ENCODE measurements at places on chromosomes 13 and 19.

- DNase-seq = no peak
These were observed 4.5 kb upstream of the ADAMTS10 start for GRCh38 chr19:8615024-8615423.

GRCh38 chr19:45632468-45633196 is 6.6 kb downstream of the EML2 start:
- DNase-seq = no peak

DNA sequence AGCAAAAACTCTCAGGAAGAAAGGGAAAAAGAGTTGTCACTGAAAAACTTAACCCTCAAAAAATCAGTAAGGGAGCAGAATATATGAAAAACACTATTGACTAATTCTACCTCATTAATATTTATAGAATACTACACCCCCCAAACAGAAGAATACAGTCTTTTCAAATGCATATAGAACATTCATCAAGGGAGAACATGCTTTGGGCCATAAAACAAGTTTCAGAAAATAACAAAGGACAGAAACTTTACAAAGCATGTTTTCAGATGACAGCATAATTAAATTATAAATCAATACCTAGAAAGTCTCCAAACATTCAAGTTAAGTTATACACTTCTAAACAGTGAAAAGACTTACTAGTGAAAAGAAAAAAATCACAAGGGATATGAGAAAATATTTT is 30.5 kb downstream of the SOHLH2 start:
- no peak for DNase-seq

DNA sequence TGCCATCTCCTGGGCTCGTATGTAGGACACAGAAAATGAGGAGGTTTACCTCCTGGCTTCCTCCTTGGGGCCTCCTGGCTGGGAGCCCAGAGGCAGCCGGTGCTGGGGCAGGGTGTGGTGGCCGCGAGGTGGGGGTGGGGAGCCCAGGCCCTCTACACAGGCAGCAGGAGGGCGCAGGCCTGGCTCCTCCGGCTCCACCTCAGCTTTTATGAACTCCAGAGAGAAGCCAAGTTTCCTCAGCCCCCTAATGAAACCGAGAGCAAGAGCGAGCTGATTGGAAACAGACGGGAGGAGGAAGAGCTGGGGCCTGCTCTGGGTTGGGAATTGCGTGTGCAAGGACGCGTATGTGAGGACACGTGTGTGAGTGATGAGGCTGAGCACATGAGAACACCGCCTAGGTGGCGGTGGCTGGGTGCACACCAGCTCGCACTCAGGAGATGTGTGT is 23.1 kb downstream of the LYL1 start:
- peak; percentile 83 for DNase-seq

DNA sequence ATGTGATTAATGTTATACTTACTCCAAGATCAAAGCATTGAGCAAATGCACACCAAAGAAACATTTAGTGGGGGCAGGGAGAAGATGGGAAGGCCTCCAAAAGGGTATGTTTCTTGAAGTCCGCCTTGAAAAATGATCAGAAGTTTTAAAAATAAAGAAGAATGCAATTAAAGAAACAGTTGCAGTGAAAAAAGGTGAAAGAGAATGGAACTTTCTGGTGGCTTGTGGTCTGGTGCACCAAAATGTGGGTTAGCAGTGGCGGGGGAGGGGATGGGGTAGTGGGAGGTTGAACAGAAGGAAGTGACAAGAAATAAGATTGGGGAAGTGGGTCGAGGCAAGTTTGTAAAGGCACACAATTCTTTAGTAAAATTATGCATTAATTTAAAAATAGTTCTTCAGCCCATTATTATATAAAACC is 2.5 kb downstream of the LCP1 start:
- DNase-seq = no peak

DNA sequence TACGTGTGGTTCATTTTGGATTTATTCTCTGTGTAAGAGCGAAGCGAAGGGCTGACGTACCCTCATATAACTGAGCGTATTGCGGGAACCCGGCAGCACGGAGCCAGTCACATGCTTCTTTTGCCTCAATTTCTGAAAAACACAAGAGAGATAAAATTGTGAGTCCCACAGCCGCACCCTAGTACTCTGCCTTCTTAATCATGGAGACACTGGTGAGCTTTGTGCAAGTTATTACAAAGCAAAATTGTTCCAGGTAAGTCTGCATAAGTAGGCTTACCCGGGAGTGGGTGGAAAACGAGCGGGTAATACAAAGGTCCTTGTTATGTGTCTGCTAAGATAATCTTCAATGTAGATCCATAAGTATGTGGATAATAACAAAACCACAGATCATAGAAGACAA is 118.1 kb downstream of the STARD13 start:
- no peak for DNase-seq

GRCh38 chr19:2329149-2329478 is 630 bp downstream of the SPPL2B start:
- no peak for DNase-seq

DNA sequence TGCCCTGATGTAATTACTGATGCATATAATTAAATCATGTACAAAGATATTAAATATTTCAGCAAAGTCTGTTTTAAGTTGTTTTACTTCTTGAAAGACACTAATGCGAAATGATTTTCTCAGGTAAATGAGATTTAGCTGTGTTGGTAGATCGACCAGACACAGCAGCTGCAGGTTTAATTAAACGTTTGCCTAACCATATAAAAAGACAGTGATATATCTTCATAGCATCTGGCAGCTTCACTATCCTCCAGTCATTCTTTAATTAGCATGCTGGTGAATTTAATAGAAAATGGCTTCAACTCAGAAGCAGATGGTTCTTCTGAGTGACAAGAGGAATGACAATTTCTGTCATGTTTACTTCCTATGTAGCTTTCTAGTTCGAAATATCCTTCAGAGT is 69.3 kb downstream of the NHLRC3 start:
- DNase-seq = peak; percentile 54

- peak; percentile 54 for DNase-seq
These were observed at the start of gene PCDH17 for GRCh38 chr13:57631596-57632275. PCDH17 (plus strand) TSS chr13:57631744; CDS start chr13:57632547, 803 bp downstream.

- DNase-seq = no peak
These were observed 27.7 kb downstream of the STK24 start for GRCh38 chr13:98549006-98549727.

GRCh38 chr13:95954266-95954665 is 98.9 kb downstream of the UGGT2 start:
- no peak for DNase-seq

DNA sequence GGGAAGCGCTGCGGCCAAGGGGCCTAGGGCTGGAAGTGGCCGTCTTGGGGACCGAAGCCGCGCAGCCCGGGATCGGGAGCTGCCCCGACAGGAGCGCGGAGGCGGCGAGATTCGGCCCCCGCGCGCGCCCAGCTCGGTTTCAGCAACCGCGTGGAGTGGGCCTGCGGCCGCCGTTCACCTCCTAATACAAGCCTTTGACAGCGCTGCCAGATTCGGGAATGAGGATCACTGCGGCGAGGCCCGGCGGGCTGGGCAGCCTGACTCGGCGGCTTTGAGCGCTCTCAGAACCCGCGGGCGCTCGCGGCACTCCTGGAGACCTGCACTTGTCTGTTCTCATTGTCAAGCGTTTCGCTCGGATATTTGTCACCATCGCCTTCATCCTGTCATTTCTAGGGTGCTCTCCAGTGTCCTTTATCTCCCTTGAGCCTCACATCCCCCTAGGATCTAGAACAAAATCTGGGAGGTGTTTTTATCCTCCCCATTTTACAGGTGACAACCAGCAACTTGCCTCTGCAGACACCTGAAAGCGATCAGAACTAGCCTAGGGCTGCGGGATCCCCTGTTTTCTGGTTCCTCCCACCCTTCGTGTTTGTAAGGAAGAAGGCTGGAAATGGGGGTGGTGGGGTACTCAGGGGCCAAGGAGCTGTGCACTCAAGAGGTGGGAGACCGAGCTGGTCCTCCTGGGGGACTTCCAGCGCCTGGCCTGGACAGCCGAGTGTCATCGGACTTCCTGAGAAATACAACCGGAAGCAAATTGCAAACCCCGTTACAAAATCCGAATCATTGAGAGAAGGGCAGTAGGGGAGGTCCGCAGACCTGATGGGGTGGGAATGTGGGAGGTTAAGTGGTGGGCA is 1.5 kb upstream of the CDX2 start:
- no peak for DNase-seq

GRCh38 chr13:51221674-51222036 is 543 bp upstream of the FAM124A start:
- no peak for DNase-seq

DNA sequence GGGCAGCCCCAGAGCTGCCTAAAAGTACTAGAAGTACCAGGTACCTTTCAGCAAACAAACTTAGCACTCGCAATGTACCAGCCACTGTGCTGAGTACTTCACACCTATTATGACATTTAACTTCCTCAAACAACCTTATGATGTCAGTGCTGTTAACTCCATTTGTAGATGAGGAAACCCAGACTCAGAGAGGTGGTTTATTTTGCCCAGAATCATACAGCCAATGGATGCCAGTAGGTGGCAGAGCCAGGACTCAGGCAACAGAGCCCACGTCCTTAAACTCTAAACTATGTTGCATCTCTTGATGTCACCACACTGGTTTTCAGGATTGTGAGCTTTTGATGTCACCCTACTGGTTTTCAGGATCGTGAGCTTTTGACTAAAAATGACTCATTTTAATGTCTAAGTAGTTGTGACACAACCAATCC is 78.9 kb downstream of the FLT1 start:
- DNase-seq = no peak

DNA sequence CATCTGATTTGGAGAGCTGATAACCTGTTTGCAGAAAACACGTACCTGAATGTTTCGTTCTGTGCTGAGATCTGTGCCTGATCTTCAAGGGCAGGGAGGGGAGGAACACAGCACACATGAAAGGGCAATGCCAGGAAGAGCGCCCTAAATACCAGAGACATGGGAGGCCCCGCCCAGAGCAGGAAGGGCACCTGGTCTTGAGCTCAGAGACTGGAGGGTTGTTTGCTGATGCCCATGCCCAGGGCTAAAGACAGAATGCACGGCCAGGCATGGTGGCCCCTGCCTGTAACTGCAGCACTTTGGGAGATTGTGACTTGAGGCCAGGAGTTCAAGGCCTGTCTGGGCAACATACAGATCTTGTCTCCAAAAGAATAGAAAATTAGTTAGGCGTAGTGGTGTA is 183.2 kb downstream of the TUBA3C start:
- DNase-seq = no peak

DNA sequence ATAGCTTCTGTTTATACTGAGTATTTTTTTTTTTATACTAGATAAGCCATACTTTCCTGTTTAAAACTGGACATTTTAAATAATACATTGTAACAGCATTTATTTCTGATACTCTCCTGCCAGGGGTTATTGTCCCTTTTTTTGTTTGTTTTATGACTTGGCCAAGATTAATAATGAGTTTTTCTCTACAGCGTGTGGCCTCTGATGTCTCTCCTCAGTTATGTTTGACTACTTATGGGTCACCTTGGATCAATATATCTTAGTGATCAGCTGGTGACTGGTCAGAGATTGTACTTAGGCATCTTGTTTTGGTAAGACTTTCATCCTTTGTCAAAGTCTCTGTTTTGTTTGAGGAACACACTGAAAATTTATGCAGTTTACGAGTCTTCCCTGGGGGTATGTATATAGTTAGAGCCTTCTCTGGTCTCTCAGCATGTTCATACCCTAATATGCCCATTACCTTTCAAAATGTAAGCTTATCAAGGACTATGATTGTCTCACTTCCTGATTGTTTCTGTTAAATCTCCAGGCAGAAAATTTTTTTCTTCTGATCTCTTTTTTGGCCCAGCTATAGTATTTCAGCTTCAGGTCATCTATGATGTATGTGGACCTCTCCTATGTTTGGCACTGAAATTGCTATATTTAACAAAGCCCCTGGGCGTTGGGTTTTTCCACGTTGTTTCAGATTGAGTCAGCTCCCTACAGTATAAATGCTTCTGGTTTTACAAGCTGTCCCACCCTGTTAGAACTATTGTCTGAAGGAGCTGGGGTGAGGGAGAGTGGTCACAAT is 87.9 kb downstream of the URI1 start:
- DNase-seq = no peak

- DNase-seq = no peak
These were observed 85.3 kb upstream of the FRY start for GRCh38 chr13:31946091-31946770.

DNA sequence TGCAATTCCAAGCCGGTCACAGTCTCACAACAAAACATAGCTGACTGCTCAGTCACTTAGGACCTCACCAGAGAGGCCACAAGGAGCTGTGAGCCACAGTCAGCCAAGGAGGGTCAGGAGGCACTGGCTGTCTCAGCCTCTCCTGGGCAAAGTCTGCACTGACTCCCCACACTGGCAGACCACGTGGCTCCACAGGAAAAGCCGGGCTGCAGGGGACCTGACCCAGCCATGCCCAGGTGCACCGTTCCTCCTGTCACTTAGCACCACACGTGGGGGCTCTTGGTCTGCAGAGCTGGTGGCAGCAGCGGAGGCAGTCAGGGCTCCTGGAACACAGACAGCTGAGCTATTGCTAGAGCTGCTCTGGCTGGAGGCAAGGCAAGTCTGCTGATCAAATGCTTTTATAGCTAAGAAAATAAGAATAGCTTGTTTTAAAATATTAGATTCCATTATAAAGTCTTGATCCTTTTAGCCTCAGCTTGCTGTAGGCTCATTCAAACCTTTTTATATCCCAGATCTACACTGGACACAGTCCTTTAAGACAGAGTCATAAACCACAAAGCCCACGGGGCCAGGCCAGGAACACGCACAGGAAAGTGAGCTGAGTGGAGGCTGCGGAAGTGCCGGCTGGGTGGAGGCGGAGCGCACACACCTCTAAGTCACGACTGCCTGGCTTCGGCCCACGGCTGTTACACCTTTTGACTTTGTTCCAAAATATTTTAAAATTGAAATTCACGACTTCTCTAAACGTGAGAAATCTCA is 744.1 kb downstream of the UQCRFS1 start:
- DNase-seq = no peak

DNA sequence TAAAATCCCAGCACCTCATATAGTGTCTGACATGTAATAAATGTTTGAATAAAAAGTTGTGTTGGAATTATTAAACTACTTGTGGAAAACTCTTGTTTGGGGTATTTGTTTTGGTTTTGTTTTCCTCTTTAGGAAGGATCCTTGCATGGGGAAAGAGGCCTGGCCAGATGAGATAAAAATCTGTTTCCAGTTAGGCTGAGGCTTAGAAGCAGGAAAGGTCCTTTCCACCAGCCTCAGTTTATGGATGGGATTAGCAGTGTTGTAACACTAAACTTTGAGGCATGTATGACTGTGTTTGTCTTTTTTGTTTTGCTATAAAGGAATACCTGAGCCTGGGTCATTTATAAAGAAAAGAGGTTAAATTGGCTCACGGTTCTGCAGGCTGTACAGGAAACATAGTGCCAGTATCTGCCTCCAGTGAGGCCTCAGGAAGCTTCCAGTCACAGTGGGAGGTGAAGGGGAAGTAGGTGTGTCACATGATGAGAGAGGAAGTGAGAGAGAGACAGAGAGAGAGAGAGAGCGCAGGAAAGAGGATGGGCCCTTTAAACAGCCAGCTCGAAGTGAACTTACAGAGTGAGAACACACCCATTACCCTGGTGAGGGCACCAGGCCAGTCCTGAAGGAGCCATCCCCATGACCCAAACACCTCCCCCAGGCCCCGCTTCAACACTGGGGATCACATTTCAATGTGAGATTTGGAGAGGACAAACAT is 21.6 kb downstream of the SPATA13 start:
- DNase-seq = no peak

GRCh38 chr13:53126841-53127245 is 98.2 kb downstream of the OLFM4 start:
- DNase-seq = no peak

GRCh38 chr19:12224676-12225075 is 61.8 kb downstream of the ZNF136 start:
- no peak for DNase-seq
